ENCODE measurements at places on chromosomes 4 and X.
A peak's percentile ranks its signal among the peaks of the same experiment; 100 is the strongest.

DNA sequence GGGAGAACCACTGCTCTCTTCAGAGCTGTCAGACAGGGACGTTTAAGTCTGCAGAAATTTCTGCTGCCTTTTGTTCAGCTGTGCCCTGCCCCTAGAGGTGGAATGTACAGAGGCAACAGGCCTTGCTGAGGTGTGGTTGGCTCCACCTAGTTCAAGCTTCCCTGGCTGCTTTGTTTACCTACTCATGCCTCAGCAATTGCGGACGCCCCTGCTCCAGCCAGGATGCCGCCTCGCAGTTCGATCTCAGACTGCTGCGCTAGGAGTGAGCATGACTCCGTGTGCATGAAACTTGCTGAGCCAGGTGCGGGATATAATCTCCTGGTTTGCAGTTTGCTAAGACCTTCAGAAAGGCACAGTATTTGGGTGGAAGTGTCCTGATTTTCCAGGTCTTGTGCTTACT is 70.9 kb downstream of the MAGEB5 start:
- DNase-seq, result no peak

DNA sequence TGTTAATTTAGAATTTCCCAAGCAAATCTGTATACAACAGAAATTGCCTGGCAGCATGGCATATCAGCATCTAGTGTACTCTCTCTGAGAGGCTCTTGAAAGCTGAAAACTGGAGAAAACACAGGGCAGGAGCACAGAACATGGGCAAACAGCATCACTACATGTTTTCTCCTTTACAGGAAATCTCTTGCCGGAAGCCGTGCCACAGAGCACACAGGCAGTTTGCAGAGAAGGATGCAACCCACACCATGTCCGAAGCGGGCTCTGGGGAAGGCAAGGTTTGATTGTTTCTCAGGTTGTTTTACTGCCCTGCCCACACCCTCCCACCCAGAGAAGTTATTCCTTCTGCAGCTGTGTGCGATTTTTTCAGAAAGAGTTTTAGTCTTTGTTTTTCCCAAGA is 41.1 kb upstream of the FAM9C start:
- peak; percentile 68 for DNase-seq

GRCh38 chrX:66030505-66031317 is 9.2 kb downstream of the VSIG4 start:
- no peak for DNase-seq

DNA sequence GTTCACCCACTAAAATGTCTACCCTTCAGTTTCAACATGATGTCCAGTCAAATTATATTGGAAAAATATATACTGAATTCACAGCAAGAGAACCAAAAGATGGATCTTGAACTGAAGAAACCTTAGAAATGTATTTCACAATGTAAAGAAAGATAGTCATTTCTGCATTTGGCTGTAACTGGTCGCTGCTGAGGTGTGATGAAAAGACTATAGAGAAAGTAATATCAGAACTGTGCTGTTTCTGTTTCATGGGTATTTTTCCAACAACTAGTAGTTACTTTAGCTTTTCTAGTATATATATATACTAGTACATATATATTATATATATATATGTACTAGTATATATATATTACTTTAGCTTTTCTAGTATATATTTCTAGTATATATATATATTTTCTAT is 91.3 kb downstream of the GPM6A start:
- DNase-seq, result no peak

DNA sequence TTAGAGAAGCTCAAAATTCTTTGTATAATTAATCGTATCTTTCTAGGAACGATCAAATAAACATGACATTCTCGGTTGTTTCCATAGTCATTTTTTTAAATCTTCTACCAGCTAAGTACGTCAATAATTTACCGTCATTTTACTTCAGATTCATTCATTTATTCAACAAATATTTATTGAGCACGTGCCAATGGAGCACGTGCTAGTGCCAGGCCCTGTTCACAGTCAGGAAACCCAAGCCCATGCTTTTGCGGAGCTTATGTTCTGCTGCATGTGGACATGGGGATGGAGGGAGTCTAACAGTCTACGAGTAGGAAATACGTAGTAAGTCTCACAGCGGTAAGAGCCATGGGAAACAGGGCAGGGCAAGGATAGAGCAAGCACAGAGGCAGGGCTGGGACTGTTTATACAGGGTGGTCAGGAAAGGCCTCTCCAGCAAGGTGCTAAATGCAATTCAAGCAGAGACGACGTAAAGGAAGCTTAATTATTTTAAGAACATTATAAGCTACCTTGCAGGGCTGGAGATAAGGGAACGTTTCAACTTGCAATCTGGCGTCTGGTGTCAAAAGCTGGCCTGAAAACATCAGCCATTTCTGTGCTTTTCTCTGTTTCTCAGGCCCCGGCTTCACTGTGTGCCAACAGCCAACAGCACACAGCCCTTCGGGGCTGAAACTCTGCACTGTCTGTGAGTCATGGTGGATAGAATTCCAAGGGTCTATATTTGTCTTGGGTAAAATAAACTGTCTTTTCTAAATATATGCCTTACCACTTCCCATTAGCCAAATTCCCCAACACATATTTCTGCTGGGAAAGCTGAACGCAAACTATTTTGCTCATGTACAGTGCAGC is 517.1 kb upstream of the ZFP42 start:
- DNase-seq, result no peak

DNA sequence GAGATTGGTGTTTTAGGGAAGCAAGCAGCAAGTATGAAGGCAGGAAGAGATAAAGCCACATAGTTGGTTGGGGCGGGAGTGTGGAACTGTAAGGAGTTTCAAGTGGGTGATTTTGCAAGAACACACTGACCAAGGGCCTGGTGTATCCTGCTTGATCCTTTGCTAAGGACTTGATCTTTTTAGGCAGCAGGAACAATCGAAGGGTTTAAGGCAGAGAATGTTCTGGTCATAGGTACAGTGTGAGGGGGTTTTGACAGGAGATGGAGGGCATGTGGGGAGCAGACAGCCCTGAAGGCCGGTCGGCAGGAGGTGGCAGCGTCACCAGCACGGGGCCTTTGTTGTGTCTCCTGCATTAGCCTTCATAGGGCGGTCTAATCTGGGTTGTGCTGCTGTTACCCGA is 54.7 kb downstream of the FAM193A start:
- no peak for DNase-seq

GRCh38 chrX:40097504-40098263 is at the start of gene BCOR:
Gene BCOR, minus strand, starts transcription at chrX:40097958. Its CDS starts 20,029 bp downstream, at chrX:40077929.
- peak; percentile 77 for DNase-seq

- DNase-seq, result no peak
Measured at GRCh38 chr4:91087743-91088142, 960.5 kb downstream of the CCSER1 start.

- DNase-seq, result no peak
Measured at GRCh38 chrX:72137846-72138495, 6.3 kb upstream of the RTL5 start.
